T-helper 2 cell (primary cell): ENCODE measurements at places on chromosomes 6 and 20.

DNA sequence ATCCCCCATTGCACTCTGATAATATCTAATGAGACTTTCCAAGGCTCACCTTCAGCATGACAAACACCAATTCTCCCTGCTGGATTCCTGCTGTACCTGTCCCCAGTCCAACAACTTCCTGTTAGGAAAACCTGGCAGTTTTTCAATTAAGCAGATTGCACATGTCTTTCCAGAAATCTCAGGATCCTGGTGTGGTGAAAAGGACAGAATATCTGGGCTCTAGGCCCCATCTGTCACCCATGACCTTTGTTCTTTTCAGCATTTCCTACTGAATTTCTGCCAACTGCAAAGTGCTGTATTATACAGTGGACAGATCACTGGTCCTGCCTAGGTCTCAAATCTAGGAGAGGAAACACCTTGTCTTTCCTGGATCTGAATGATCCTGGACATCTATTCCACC is 27.7 kb upstream of the DTNBP1 start:
- DNase-seq: no peak

DNA sequence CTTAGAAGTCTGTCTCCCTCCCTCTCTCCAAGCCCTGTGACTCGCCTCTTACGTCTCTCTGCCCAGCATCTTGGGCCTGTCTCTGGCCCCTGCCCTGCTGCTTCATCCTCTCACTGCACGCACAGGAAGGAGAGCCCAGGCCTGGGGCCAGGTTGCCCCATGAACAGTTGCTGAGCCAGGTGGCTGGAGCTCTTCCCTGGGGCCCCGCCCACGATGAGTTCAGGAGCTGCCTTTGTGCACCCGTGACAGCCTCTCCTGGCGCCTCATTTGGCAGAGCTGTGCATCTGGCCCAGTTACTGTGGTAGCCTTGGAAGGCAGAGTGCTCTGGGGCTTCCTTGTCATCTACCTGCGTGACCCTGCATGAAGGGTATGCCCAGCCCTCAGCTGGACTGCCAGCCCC is 44.5 kb downstream of the SLC52A3 start:
- no peak for DNase-seq

- DNase-seq: no peak
These were observed 2.1 kb downstream of the GFOD1 start for GRCh38 chr6:13485303-13485702.

GRCh38 chr6:50198245-50198644 is 148.5 kb upstream of the DEFB112 start:
- no peak for DNase-seq

DNA sequence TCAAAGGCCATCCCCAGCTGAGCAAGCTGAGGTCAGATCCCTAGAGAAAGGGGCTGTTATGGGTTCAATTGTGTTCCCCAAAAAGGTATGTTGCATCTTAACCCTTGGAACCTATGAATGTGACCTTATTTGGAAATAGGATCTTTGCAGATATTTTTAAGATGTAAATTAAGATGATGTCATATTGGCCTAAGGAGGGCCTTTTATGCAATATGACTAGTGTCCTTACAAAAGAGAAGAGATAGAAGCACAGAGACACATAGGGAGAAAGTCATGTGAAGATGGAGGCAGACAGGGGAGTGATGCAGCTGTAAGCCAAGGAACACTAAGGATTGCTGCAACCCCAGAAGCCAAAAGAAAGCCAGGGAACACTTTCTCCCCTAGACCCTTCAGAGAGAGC is 144.3 kb upstream of the TAB2 start:
- DNase-seq: no peak

DNA sequence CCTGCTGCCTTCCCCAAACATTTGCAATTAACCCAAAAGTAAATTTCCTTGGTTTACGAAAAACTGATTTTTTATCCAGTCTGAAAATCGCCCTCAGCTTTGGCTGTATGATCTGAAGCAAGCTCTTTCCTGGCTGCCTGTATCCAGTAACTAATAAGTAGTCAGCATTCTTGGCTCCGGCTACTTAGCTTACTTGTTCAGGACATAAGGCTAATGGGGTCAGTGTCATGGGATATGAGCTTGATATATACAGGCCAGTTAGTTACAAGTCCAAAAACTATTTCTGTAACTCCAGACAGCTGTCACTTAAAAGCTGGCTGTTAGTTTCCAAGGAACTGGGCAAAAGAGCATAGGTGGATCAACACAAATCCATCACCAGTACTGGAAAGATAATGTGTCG is 56.2 kb downstream of the KHDC1L start:
- no peak for DNase-seq

GRCh38 chr20:48735112-48735511 is 92.7 kb downstream of the PREX1 start:
- no peak for DNase-seq

GRCh38 chr20:37430778-37431460 is 85.0 kb downstream of the SRC start:
- no peak for DNase-seq
